Bone marrow (tissue), 2 donors: ENCODE measurements at places on chromosomes 11 and 22.

DNA sequence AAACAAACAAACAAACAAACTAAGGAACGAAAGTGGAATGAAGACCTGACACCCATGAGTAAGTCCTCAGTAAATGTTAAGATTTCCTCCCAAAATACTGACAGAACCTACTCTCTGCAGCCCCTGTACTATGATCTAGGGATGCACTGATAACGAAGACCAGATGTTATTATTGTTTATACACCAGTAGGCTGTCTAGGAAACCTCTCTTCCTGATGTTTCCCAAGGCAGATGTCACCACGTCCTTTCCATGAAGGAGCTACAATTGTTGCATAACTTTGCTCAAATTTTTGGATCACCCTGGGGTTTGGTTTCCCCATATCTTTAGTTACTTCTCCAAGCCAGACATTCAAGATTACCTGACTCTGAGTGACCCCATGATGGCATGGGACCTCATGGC, 340.7 kb downstream of the MIAT start:
- no peak for DNase-seq

- no peak for DNase-seq
Observed at GRCh38 chr11:61518032-61518795, 9.7 kb downstream of the LRRC10B start.

GRCh38 chr22:28783786-28784671, 11.5 kb downstream of the CCDC117 start:
- DNase-seq: no peak

- no peak for DNase-seq
Observed at GRCh38 chr11:46363455-46364005, 16.3 kb downstream of the DGKZ start.

GRCh38 chr11:65355013-65355775, 643 bp downstream of the TIGD3 start:
- peak; percentile 31 for DNase-seq

DNA sequence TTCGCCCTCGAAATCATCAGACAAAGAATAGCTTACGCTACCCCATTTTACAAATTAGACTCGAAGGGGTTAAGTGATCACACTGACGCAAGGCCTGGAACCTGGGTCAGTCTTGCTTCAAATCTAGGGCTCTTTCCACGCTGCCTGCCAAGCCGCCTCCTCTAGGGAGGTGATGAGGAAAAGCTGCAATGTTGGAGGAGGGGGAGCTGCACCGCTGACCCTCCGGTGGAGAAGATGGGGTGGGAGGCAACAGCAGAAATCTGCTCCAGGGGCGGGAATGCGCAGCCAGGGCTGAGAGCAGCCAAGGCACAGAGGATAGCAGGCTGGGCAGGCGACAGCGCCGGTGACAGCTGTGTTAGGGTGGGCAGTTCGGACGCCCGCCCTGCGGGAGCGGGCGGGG, 595 bp downstream of the SYVN1 start:
- no peak for DNase-seq

DNA sequence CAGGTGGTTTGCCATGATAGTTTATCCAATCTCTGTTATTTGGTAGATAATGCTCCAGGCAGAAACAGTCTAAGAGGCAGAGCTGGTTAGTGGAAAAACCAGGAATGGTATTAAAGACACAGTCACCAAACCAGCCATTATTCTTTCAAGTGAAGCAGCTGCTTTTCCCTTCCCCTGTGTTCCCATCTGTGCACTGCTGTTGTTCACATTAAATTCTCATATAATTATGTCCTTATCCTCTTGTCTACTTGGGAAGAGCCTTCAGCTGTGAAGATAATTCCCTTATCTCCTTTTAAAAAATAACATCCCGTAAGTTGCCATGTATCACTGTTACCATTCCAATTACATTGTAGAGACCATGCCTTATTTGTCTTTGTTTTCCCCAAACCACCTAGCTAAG, 5.2 kb upstream of the TBCEL start:
- no peak for DNase-seq

GRCh38 chr11:70418130-70418529, 19.8 kb downstream of the CTTN start:
- no peak for DNase-seq

- no peak for DNase-seq
Observed at GRCh38 chr11:118277312-118277711, 13.2 kb upstream of the MPZL2 start.

- no peak for DNase-seq
Observed at GRCh38 chr22:29713156-29713727, 6.6 kb upstream of the CABP7 start.

DNA sequence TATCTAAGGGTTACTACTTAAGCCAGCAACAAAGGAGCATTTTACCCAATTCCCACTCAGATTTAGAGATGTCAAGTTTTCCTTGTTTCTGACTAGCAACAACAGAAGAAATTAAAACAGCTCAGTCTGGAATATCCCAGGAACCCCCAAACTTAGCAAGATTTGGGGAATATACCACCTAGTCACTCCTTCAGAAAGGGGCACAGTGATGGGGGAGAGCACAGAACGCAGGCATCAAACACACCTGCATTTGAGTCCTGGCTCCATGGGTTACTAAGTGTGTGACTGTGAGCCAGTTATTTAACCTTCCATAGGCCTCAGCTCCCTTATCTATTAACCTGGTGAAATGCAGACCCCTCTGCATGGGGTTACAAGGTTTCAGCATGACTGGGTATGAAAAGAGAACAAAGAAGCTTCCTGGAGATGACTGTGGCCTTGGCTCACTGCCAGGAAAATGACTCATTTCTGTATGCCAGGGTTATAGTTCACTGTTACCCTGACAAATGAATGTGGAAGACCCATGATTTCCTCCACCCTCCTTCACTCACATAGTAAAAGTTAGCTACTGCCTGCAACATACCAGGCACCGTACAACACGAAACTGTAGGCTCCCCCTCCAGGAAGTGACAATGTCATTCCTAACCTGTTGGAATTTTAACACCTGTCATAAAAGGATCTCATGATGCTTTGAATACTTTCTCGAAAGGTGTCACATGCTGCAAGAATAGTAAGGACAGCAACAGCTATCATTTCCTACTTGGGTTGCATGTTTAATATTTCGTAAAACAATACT, 79.6 kb downstream of the ME3 start:
- peak; percentile 45 for DNase-seq

- DNase-seq: no peak
Observed at GRCh38 chr22:26711205-26711963, 54.0 kb downstream of the MIAT start.

DNA sequence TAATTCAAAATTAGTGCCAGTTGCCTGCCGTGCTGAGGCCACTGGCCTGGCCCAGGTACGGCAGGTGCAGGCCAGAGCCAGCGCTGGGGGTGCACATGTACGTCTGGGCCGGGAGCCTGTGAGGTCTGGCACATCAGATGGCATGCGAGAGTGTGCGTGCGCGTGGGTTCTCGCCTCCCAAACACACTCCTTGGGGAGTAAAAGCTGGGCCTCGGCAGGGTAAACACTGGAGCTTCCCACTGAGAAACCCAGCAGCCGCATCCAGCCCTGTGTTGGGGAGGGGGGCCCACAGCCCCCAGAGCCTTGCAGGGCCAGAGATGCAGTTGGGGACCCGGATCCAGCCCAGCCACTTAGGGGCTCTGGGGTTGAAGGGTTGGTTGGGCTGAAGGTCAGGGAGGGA, 37.8 kb downstream of the FLRT1 start:
- no peak for DNase-seq

DNA sequence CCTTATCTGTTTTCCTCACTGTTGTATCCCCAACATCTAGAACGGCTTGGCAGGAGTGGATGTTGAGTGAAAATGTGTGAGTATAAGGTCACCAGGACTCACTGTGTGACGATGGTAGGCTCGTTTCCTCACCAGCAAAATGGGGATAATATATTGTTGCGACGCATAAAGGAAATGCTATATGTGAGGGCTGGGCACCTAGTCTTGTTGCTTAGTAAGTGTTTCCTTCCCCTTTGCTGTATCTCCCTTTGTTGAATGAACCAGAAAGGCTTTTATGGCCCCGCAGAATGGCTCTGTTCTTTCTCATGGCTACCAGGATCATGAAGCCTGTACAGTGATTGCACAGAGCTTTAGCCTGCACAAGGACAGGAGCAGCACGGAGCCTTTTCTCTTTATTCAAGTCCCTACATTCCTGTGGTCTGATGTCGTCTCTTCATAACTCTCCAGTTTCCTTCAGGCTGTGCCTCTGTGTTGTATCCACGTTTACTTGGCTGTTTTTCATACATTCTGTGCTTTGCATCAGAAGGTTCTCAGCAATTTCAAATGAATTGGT, 5.4 kb downstream of the TNRC6B start:
- DNase-seq: peak; percentile 57

GRCh38 chr22:20203552-20204201, 52.8 kb upstream of the CCDC188 start:
- no peak for DNase-seq

- DNase-seq: no peak
Observed at GRCh38 chr22:43239193-43239780, 52.4 kb upstream of the TTLL12 start.

GRCh38 chr11:29272019-29272654, 744.7 kb downstream of the KCNA4 start:
- DNase-seq: no peak

DNA sequence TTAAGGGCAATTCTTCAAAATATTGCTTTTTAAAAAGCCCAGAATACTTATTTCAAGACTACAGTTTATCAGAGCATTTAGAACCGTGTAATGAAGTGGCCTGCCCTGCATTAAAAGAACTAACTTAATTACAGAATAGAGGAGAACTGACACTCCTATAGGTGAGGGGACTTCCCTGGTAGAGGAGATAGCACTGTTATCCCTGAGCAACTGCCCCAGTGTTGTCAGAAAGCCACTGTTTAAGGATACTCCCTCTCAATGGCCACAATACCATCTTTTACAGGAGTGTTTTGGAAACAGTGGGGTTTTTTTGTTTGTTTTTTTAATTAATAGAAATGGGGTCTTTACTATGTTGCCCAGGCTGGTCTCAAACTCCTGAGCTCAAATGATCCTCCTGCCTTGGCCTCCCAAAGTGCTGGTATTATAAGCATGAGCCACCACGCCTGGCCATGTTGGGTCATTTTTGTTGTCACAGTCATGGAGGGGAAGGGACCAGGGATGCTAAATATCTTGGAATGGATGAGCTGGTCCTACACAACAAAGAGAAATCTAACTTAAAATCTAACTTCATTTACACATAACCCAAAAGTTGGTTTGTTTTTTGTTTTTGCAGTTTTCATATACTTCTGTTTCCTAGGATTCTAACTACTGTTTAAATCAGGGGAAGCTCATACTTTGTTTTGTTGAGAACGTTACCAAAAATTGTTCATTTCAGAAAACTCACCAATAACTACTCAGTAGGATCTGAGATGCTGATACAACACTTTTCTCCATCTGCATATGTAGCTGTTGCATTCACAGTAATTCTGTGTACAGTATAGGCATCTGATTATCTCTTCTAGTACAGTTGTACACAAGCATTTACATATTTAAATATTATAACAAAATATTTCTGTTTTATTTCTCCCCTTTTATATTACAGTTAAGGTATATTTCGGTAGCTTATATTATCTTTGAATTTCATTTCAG, 8.1 kb downstream of the RPL27A start:
- DNase-seq: no peak

DNA sequence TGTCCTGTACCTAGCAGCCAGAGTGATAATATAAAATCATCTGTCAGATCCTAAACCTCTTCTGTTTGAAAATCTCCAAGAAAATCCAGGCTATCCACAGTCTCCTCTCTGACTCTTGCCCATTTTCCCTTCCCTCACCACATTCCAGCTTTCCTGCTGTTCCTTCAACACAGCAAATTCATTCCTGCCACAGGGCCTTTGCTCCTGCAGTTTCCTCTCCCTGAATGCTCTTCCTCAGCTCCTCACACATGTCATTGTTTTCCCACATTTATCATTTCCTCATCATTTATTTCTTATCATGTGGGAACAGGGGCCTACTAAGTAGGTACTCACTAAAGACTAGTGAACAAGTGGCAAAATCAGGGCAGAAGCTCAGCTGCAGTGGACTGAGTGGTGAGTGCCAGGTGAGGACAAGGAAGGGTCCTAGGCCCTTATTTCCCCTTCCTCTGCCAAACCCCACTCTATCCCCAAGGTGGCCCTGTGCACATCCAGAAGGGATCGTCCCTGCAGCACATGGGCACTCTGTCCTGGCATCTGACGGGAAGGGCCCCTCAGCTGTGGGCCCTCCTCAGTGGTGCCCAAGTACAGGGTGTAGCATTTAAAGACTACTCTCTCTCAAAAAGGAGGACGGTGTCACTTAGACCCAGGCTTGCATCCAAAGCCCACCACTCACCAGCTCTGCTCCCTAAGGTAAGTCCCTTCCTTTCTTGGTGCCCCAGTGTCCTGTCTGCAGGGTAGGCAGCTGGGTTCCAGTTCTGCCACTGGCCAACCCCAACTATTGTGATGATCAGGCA, 2.0 kb downstream of the LRRC32 start:
- no peak for DNase-seq

GRCh38 chr11:72075109-72075508, 5.2 kb downstream of the NUMA1 start:
- peak; percentile 62 for DNase-seq

- DNase-seq: no peak
Observed at GRCh38 chr11:118530180-118530682, 761 bp upstream of the TMEM25 start.

GRCh38 chr11:42870480-42870879, 441.3 kb upstream of the API5 start:
- no peak for DNase-seq

DNA sequence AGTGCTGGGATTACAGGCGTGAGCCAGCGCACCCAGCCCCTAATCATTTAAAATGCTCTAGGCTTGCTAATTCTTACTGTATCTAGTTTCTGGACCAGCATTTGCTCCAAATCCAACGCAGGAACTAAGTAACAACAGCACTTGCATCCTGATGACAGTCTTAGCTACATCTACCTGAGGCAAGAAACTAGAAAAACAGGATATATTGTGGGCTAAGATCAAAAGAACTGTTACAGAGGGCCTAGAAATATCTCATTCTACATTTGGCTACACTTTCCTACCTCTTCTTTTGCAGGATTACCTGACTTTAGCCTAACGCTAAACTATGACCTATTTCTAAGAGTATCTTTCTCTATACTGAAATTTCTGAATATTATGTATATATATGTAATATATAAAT, 7.8 kb downstream of the DCDC1 start:
- DNase-seq: no peak

- DNase-seq: no peak
Observed at GRCh38 chr11:3220521-3221407, 2.2 kb upstream of the MRGPRG start.

GRCh38 chr11:104852811-104853210, 45.4 kb downstream of the CASP12 start:
- no peak for DNase-seq
